ENCODE measurements at places on chromosomes 11 and 22.

DNA sequence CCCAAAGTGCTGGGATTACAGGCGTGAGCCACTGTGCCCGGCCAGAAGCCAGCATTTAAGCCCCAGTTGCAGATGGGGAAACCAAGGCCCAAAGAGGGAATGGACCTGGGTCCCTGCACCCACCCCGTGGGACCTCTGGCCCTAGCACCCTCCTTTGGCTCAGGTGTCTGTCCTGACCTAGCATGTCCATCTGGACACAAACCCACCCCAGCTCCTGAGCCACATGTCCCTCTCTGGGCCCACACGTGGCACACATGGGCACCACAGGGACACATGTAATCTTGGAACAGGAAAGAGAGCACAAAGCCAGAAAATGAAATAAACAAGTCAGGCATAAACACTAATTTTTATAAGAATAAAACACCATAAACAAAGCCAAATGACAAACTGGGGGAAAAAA is 9.6 kb downstream of the GGT5 start:
- no peak for DNase-seq

DNA sequence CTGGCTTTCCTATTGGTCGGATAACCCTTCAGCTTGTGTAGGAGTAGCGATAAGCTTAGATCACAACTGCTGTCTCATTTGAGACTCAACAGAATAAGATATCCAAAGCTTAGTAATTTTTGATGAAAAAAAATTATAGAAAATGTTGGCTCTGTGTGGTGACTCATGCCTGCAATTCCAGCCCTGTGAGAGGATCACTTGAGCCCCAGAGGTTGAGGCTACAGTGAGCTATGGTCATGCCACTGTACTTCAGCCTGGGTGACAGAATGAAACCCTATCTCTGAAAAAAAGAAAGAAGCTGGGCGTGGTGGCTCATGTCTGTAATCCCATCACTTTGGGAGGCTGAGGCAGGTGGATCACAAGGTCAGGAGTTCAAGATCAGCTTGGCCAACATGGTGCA is 55.6 kb upstream of the RRM1 start:
- no peak for DNase-seq

DNA sequence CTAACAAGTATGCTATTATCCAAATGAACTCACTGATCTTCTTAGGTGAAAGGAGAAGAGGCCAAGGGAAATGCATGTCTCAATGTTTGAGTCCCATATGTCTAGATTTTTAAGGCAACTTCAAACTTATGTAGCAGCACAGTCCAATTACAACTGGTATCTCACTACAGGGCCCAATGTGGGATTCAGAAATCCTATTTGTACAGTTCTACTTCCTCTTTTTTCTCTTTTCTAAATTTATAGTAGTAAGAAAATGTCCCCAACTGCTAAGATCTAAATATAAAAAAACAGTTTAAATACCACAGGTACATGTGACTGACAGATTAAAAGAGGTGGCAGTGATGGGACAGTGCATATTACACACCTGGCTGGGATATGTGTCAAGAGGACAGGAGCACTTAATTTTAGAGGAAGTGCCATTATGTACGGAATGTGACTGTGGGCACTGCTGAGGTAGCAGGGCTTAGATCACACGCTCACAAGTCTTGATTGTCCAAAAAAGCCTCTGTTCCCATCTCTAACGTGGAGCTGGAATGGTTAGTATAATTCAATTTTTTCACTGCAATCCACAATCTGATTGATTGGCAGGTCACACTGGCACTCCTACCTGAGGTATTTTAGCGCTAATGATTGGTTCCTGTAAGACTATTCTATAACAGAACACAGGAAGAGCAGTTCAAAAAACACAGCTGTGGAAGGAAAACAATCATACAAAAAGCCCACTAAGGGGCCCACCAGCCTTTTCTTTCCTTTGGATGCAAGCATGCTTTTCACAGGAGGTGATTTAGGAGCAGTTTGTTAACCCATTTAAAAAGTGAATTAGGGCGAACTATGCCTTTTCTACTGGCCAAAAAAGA is 34.6 kb downstream of the APOL5 start:
- no peak for DNase-seq

DNA sequence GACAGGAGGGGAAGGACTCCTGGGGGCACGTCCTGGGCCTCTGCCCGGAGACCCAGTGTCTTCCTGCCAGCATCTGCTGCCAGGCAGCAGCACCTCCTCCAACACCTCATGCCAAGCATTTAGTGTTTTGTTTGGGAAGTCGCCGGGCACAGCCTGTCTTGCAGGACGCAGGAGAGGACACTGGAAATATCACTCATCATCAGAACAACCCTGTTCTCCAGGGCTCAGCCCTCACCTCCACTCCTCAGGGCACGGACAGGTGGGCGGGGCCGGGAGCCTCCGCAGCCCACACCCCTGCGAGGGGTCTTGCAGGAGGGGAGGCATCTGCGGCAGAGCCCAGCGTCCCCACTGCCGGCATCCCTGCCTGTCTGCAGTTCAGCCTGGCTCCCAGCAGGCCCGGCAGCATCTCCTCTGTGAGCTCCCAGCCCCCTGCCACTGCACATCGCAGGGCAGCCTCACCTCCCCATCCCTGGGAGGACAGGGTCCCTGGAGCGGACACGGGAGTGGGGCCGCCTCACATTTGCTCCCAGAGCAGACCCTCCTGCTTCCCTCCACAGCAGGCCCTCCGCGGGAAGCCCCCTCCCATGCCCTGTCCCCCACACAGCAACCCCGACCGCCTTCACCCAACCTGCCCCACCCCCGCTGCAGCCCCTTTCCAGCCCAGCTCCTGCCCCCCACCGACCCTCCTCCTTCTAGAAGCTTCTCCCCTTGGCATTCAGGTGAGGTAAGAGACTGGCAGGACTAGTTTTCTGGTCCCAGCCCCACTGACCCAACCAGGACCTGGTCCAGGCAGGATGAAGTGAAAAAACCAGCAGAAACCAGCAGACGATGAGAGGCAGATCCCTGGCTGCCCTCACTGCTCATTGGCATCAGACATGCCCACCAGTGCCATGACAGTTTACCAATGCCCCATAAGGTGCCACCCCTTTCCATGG is 72.7 kb downstream of the BRD1 start:
- no peak for DNase-seq

DNA sequence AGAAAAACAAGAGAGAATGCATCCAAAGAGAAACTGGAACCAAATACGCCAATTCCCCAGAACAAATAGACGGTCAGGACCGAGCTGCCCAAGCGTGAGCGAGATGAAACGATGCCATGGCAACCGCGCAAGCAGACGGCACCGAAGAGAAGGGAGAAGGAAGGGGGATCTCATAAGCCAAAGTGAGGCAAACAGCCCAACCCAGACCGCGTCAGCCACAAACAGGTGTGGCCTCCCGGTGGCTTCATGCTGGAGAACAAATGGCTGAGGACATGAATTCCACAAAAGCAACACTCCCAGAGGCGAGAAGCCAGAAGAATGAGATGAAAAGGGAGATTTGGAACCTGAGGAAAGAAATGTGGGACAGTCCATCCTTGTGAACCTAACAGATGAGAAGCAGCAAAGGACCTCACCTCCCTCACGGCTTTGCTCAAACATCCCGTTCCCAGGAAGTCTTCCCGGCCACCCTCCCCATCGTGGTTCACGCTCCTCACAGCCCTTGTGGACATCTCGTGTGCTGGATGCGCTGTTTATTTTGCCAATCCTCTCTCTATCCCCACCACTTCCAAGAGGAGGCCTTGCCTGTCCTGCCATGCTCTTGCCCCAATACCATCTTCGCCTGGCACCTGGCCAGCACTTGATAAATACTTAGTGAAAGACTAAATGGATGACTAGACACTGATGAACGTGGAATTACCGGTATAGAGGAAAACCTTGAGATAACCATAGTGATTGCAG is 89.1 kb upstream of the RTL6 start:
- no peak for DNase-seq

DNA sequence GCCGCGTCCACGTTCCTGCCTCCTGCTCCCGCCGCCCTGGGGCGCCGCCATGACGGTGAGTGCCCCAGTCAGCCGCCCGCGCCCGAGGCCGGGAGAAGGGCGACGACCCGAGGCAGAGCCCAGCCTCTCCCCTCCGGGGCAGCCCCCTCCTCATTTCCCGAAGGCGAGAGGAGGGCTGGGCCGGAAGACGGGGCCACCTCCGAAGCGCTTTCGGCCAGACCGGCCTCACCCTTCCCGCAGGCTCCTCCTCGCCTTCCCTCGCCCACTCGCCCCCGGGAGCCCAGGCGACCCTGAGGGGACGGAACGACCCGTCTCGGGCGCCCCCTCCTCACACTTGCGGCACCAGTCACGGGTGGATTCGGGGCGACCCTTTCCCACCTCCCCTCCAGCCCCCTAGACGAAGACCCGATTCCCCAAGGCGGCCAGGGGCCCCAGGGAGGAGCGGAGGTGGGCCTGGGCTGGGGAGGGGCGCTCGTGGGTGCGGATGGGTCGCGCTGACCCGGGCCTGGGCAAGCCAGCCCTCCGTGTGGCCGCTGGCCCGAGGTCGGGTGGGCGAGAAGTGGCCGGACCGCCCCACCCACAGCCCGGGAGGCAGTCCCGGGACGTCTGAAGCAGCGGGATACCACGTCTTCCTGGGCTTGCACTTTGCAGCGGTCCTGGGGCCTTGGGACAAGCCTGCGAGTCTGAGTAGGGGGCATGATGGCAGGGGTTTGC is 49.7 kb downstream of the TRIOBP start:
- DNase-seq, result peak; percentile 17

DNA sequence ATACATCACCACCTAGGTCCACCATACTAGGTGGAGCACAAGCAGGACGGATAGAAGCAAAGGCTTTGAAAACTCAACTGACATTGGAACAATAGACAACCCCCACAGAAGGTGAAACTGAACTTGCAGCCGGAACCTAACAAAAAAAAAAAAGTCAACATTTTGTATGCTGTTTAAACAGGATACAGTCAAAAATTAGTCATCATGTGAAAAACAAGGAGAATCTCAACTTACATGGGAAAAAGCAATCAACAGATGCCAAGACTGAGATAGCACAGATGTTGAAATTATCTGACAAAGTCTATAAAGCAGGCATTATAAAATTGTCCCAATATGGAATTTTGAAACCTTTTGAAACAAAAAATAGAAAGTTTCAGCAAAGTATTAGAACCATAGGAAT is 123.8 kb downstream of the RAB38 start:
- no peak for DNase-seq

DNA sequence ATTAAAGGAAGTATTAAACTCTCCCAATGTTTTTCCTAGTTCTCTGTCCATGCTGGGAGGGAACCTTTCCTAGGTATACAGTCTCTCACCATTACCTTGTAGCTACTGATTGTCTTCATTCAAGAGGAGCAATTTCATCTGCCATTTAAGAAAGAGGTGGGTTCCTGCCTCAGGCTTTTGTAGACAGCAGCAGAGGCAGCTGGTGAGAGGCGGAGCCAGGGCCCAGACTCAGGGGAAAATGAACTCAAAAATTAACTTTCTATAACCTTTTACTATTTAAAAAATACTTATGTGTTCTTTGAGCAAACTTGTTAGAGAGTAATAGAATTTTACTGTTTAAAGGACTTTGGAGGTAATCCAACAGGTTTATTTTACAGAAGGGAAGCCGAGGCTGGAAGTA is 133.0 kb downstream of the SNX19 start:
- DNase-seq, result no peak

- no peak for DNase-seq
Measured at GRCh38 chr22:38766076-38766777, 10.4 kb upstream of the SUN2 start.

- DNase-seq, result no peak
Measured at GRCh38 chr11:114986365-114986764, 308.0 kb downstream of the NXPE2 start.

GRCh38 chr11:133331031-133331430 is 201.3 kb downstream of the OPCML start:
- no peak for DNase-seq

GRCh38 chr11:82174610-82175009 is 559.1 kb downstream of the FAM181B start:
- DNase-seq, result no peak

- no peak for DNase-seq
Measured at GRCh38 chr11:36243641-36244040, 45.6 kb downstream of the COMMD9 start.
